ENCODE measurements at places on chromosomes 2 and 18.

GRCh38 chr2:212173756-212174510 is 364.7 kb downstream of the ERBB4 start:
- no peak for DNase-seq

DNA sequence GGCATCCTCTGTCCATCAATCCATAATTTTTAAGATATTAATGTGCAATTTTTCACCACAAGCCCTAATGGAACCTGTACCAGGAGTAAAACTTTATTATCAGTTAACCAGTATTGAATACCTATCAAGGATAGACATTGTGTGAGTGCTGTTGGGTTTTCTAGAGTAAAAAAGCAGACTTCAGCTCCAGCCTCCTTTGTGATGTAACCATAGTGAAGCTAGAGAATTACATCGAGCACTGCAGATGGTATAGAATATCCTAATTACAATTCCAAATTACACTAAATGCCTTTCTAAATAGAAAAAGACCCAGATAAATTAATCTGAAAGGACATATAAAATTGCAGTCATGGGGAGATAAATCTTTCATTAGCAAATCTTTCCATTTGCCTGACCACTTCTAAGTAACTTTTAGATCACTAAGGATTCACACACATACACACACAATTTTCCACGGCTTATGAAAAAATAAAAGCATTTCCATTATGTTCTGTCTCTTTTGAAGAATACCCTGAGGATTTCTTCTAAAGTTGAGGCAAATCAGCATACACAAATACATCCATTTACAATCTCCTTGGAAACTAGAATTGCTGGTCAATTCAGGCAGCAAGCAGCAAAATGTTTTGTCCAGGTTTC is 117.1 kb upstream of the TANK start:
- DNase-seq: no peak

GRCh38 chr2:220455351-220455990 is 828.0 kb downstream of the SLC4A3 start:
- no peak for DNase-seq

DNA sequence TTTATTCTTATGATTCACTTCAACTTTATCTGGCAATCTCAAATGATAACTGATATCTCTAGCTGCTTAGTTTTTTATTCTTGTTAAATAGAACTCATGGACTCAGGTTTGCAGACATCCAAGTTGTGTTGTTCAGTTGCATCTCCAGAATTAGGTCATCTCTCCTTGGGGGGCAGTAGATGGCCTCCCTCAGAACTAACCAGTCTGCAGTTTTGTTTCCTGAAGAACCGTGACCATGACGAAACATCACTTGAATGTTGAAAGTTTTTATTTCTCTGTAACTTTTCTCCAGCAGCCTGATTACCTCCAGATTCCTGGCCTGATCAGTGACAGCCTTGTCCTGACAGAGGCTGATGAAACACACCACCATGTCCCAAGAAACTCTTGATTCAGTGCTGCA is 321.5 kb downstream of the GALNT13 start:
- no peak for DNase-seq

DNA sequence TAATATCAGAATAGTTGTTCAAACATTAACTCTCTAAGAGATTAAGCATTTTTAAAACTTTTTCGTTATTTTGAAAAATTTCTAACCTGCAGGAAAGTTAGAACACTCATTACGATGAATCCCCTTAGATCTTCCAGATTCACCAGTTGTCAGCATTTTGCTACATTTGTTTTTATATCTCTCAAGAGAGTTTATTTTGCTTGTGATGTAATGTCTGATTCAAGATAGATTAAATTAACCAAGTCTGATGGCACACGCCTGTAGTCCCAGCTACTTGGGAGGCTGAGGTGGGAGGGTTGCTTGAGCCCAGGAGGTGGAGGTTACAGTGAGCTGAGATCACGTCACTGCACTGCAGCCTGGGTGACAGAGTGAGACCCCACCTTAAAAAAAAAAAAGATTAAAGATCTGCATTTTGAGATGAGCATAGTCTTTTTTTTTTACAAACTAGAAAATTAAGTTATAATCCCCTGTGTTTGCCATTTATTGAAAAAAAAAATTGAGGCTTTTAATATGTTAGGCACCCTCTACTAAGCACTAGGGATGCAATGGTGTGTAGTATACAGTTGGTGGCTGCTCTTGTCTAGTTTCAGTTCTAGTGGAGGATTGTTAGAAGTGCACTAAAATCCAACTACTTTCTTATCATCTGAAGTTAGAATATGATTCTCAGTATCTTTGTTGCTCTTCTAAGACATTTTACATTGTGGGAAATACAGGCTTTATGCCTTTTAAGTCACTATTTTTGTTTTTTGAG is 20.9 kb downstream of the RAB10 start:
- no peak for DNase-seq

DNA sequence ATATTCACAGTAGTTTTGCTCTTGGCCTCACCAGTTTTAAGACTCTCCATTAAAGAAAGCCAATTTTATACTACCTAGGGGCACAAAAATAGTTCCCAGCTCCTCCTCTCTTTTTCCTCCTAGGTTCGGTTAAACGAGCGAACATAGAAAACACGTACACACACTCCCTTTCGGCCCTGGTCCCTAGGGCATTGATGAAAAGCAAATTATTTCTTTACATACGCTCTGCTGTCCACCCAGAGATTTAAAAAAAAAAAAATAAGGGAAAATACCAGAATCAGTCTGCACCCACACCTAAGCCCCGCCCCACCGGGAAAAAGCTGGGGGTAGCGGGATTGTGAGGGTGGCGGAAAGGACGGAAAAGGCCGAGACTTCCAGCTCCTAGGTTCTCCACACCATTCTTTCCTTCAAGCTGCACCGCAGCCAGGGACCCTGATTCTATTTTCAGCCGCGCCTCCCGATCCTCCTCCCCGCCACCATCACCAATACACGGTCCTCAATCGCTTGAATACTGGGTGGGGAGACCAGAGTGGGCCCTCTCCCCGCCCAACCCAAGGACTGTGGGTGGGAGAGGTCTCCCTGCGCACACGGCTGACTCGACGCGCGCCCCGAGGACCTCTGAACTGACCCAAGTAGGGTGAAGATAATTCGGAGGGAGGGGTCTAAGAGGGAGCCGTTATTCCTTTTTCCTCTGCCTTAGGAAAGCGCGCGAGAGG is 769 bp downstream of the ATF2 start:
- peak; percentile 13 for DNase-seq

- peak; percentile 21 for DNase-seq
Measured at GRCh38 chr2:186590759-186591505, 1.1 kb downstream of the ITGAV start.

GRCh38 chr18:50751947-50752346 is 67.9 kb downstream of the MRO start:
- no peak for DNase-seq

DNA sequence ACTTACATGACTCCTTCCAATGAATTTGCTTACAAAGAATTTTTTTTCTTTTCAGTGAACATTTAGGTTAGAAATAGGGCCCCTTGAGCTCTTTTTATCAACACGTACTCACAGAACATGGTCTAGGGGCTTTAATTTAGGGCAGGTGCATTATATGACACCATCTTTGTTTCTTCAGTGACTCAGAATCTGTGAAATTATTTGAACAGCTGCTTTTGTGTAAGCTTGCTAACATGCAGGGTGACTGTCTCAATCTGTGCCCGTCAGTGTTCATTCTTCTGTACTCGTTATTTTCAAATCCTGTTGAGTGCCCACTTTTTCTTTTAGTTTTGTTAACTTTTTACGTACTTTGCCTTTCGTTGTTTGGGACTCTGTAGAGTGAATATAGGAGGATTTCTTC is 52.8 kb upstream of the CABYR start:
- no peak for DNase-seq

DNA sequence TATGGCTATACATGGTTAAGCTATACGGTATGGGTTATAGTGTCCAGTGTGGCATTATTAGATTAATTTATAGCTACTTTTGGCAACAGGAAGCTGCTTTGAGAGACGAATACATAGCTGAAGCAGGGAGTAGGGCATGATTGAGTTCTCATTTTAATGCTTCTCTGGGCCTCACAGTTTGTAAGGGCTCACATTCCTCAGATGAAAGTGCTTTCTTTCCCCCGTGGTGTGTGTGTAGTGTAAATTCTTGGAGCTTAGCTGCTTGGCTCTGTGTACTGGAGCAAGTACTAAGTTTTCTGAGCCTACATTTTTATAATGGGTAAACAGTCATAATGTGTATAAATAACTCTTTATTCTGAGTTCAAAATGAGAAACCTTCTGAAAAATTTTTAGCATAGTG is 173.7 kb downstream of the PTPRM start:
- DNase-seq: no peak

DNA sequence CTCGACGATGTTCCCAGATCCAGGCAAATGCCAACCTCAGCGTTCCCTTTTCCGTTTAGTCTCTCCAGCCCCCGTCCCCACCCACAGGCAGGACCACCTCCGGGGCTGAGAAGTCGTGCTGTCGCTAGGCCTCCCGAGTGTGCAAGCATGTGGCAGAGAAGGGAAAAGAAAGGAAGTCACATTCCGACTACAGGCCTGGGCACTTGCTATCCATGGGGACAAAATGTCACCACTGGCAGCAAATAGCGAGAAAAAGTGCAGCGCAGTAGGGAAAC is 420 bp downstream of the PIGN start:
- DNase-seq: no peak

DNA sequence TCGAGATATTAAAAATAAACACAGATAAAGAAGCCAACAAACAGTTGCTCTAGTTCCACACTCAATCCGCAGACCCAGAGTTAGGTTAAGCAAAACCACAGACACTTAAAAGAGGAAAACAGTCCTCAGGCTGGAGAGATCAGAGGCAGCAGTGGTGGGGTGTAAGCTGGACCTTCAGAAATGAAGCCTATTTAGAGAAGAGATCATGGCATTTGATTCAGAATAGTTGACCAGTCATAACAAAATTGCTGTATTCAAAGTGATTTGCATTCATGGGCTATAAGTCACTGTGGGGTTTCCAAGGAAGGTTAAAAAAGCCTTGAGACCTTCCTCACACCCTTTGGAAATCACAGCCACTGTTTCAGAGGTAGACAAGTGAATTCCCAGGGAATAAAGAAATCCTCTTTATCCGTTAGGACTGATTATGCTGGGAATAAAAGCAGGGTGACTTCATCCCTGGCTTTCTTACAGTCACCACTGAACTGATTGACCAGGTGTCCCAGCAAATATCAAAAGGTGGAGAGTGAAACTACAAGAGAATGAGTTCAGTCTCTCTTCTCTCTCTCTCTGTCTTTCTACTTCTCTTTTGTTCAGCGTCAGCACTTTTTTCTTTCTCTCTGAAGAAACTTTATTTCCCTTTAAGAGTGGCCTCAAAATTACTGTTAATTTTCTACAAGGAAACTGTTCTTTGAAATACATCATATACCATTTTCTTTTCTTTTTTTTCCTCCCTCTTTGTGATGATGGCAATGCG is 171.8 kb upstream of the PIK3C3 start:
- no peak for DNase-seq

DNA sequence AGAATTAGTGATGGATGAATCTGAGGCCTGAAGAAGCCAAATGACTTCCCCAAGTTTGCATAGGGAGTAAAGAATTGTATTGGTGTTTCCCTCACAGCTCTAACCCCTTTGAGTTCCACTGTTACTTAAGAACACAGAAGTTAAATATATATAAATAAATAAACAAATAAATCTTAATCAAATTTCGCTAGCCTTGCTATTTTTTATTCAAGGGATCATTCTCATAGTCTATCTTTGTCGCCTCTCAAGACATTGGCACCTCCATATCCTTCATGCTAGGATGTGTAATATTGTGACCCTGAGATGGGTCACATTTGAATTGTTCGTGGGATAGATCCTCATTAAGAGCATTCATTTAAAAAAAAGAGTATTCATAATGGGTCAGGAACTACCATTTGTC is 121.3 kb upstream of the HNMT start:
- DNase-seq: no peak

GRCh38 chr2:127193164-127193966 is 26.7 kb downstream of the CYP27C1 start:
- DNase-seq: no peak

DNA sequence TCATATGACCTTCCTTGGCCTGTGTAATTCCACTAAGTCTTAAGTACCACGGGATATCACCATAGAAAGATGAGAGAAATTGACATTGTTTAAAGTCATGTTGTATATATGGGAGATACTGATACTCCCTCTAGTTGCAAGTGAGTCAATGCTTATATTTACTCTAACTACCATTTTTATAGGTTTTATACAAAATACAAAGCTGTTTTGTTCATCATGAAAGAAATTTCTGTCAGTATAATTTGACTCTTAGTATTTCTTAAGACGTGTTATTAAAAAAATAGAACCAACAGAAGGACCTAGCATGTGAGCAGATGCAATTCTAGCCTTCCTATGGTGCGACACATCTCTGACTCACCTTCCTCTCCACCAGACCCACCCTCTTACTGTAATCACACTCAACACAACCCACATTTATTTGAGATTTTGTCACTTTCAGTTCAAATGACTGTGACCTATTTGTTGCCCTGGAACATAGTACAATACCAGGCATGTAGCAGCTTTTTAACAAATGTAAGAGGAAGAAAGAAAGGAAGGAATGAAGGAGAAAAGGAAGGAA is 453.1 kb downstream of the CMPK2 start:
- DNase-seq: no peak

DNA sequence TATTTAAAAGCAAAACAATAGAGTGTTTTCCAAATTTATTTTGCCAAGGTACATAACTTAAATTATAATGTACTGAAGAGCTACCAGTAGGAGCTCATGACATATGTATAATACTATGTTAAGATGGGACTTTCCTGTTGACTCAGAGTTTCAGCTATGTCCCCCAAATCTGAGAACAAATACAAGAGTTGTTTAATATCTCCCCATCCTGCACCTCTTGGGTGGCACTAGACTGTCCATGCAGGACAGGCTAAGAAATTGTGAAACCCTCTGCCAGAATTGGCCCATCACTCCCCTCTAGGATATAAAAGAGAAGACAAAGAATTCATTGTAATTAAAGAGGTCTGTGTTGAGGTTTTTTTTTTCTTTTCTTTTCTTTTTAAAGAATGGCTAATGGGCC is 21.7 kb upstream of the CTAGE1 start:
- no peak for DNase-seq

- no peak for DNase-seq
Measured at GRCh38 chr2:54107903-54108615, 7.4 kb upstream of the ACYP2 start.

- no peak for DNase-seq
Measured at GRCh38 chr2:40450796-40451430, 977 bp downstream of the SLC8A1 start.

GRCh38 chr2:128520791-128521190 is 202.1 kb upstream of the HS6ST1 start:
- peak; percentile 58 for DNase-seq

DNA sequence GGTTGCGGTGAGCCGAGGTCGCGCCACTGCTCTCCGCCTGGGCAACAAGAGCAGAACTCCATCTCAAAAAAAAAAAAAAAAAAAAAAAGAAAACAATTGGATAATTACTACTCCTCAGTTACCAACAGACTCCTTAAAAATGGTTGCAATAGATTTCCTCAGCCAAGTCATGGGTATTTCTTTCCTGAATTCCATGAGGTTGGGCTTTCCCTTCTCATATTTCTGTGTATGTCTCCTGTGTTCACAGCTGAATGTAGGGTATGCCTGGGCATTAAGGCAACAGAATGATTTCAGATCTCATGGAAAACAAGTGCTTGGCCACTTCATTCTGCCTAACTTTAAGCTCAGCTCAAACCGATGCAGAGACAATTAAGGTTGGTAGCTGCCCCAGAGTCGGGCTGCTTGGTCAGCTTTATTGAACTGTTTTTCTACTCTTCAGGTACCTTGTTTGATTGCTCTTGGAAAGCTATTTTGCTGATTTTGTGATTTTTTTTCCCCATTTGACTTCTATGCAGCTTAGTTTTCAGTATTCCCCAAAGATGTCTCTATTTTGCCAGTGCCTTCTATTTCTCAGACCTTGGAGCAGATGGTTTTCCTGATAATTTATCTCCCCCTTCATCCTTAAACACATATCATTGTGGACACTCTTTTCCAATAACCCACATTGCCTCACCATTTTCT is 24.8 kb downstream of the KIF5C start:
- DNase-seq: no peak
